ENCODE measurements at places on chromosomes 16 and 17.
A peak's percentile ranks its signal among the peaks of the same experiment; 100 is the strongest.

GRCh38 chr17:48642059-48642842 is 16.1 kb upstream of the HOXB9 start:
- no peak for DNase-seq

DNA sequence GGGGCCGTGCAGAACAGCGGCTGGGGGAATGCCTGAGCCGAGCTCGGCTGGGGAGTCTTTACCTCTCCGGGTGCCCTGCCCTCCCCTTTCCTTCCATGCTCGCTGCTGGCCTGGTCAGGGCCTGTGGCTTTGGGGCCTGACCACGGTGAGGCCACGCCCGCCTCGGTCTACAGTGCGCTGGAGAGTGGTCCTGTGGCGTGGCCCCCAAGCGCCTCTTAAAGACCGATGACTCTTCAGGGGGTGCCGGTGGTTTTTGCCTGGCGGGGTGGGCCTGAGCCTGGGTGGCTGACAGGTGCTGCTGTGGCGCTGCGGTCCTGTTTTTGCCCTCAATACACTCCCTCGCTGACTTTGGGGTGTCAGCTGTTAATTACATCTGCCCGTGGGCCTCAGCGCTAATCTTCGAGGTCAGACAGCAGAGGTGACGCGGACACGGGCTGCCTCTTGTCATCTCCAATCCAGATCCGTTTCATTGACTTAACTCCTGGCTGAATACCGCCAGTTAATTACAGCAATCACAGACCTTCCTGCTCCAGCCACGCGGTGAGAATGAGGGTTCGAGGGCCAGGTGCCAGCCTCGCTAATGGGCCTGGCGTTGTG is 29.7 kb downstream of the GSE1 start:
- DNase-seq = no peak

- DNase-seq = no peak
These were observed 37.2 kb downstream of the KCNJ2 start for GRCh38 chr17:70206361-70207010.

GRCh38 chr17:83155128-83156121 is 76.0 kb downstream of the METRNL start:
- peak; percentile 69 for DNase-seq

DNA sequence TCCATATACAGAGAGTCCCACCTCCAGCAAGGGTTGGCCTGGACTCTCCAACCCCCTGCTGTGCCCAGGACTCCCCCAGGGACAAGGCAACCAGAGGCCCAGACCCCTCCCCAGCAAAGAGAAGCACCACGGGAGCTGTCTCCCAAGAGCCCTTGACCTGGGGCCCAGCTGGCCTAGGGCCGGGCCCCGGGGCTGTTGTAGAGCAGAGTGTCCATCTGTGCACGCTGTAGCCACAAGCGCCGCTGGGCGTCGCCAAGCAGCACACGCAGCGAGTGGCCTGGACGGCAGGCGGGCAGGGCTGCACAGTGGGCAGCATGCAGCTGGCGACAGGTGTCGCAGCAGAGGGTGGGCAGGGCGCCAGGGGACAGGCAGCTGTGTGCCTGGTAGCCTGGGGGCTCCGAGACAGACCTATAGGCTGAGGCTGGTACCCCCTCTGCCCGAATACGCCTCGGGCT is 4.3 kb downstream of the SPATA2L start:
- no peak for DNase-seq

DNA sequence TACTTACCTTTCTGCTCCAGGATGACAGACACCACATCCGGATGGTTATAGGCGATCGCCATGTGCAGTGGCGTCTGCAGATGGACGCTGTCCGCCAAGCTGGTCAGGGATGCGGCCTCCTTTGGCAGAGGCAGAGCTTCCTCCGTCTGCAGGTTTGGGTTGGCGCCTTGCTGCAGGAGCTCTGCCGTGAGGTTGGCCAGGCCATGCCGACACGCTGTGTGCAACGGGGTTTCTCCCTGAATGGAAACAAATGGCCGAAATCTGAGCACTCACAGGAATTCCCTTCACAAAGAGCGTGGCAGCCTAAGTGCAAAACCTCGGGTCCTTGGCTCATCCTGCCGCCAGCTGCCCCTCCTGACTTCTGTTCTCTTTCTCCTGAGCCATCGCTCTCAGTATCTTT is 41.8 kb downstream of the CYB5D2 start:
- no peak for DNase-seq

DNA sequence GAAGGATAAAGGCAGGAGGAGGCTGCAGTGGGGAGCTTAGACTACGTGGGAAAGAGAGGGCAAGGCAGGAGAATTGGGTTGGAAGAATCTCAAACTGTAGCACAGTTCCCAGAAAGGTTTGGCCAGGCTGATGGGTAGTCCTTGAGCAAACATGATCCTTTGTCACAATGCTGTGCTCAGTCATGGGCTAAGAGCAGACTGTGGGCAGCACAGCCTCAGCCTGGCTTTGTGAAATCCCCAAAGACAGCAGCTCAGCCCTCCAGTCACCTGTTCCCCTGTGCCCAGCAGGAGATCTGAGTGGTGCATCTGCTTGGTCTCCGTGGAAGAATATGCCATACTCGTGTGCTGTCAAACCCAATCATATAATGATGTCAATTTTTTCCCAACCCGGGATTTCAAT is 10.6 kb upstream of the ENGASE start:
- no peak for DNase-seq

GRCh38 chr16:49986351-49987124 is 38.5 kb upstream of the CNEP1R1 start:
- no peak for DNase-seq

DNA sequence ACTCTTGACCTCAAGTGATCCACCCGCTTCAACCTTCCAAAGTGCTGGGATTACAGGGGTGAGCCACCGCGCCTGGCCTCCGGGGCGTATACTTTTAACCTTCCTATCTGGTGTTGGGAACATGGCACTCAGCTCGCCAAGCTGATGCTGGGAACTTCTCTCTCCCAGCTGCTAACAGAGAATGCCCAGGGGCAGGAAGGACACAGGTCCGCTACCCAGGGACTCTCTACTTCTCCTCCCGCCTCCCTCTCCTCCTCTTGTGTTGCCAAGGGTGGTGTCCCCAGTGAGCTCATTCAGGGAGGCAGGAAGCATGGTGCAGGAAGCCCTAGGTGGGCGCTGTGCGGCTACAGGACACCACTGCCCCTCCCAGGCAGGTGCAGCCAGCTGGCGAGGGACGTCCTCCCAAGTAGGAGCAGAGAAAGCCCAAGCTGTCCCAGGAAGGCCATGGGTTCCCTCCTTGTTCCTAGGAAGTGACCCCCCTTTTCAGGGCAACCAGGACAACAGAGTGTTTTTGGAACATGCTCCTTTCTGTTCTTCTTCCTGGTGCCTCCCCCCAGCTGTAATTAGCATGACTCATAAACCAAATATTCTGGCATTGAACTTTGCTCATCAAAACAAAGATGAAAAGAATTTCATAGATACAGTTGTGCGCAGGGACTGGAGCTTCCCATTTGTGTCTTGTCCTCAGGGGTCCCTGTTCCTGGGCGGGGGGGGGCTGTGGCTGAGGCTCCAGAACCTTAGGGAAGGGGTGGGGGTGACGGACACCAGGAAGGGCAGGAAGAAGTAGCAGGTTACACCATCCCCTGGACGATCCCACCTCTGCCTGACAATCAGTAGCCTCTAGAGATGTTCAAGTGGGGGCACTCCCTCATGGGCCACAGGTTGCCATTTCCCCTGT is 2.7 kb downstream of the C1QTNF1 start:
- peak; percentile 21 for DNase-seq

- no peak for DNase-seq
These were observed 15.5 kb upstream of the C1QL1 start for GRCh38 chr17:44983563-44983962.

DNA sequence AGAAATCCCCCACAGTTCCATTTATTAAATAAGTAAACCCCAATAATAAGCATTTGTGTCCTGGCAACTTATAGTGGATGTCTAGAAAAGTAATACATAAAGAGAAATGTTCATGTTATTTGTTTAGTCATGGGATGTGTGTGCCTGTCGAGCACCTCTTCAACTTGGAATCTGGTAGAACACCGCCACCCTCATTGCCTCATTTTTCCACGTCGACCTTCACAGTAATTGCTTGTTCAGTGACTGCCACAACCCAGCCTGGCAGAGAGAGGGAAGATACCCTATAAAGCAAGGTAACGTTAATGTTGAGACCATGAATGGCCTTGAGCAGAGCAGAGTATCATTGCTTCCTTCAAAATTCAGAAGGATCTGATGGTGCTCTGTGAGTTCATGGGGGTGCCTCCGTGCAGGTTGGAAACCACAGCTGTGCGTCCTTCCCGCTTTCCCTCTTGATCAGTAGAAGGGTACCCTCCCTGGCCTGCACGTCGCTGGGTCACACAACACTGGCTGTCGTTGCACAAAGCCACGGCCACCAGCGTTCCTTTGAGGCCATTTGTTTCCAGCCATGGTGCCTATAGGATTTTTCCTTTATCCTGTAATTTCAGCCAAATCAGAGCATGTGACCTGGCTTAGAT is 3.7 kb upstream of the DNASE1 start:
- no peak for DNase-seq

DNA sequence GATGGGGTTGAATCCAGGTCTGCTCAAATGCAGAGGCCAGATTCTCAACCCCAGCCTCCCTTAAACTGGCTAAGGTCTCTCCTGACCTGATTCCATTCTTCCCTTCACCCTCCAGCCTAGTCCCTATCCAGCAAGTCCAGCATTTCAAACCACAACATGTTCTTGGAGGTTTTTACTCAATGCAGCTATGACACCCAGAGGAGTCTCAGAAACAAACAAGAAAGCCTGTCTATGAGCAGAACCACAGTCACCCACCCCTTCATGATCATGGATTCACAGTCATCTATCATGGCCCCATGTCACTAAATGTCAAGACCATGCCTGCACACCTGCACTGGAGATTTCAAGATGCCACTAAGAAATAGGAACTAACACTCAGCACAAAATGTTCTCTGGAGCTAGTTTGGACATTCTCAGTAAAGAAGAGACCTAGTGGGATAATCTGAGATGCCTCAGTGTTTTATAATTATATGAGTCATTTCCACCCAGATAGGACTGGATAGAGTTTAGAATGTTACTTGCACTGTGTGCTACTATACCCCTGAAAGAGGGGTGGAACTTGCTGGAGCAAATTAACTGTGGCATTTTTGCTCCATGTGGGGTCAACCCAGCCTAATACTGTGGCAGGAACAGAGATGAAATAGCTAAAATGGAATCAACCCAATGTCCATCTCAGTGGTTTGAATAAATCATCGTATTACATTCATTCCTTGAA is 9.5 kb upstream of the METTL22 start:
- no peak for DNase-seq

- DNase-seq = no peak
These were observed 60.9 kb downstream of the MYO18A start for GRCh38 chr17:29119265-29119664.

GRCh38 chr17:4344926-4345325 is 21.5 kb downstream of the UBE2G1 start:
- DNase-seq = no peak

All from tibial nerve (tissue), 4 donors.